Fibroblast of skin of left biceps (primary cell): ENCODE measurements at places on chromosomes 5 and 9.

DNA sequence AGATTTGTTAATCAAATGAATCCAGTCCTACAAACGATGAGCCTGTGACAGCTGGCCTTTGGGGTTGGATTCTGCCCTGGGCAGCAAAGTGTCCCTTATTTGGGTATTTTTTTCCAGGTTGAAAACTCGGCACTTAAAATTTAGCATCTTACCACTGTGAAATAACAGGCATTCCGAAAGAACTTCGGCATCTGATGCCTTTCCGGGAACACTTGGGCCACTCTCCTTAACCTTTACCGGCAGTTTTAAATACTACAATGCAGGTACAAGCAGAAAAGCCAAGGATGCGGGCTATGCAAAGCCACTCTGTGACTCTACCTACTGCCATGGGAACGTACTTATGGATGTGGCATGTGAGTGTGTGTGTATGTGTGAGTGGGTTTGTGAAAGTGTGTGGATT lies 1.0 kb upstream of the RASGRF2 start:
- DNase-seq = no peak

- no peak for DNase-seq
Observed at GRCh38 chr9:135039266-135039870, 48.1 kb upstream of the OLFM1 start.

GRCh38 chr5:305459-305858 lies 16.1 kb upstream of the AHRR start:
- no peak for DNase-seq

DNA sequence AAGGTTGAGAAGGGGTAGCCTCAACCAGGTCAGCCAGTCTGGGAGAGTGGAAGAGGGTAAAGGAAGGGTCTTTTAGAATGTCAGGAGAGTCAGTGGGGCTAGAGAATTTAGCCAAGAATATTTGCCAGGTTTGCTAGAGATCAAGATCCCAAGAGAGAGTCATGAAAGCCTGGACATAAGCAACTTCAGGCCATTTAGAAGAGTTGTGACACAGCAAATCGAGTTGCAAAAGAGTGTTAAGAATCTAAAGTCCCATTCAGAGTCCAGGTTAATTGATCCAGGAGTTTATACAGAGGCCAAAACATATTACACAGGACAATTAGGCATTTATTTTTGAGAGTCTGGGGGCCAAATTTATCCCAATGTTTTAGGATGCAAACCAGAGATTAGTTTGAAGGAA lies 1260.1 kb upstream of the ACO1 start:
- no peak for DNase-seq
